ENCODE measurements at places on chromosomes 7 and 10. TPM values are rescaled to one million over a fixed set of nuclear protein-coding genes. Genes with fewer than 3 reads are reported as not detected.
A peak's percentile ranks its signal among the peaks of the same experiment; 100 is the strongest.

The CPN1 gene
- not detected for total RNA-seq

The GBX1 gene
- total RNA-seq, result not detected

The MYPN gene
- 145 TPM for total RNA-seq

The SEMA4G gene
- total RNA-seq, result 4.0 TPM

DNA sequence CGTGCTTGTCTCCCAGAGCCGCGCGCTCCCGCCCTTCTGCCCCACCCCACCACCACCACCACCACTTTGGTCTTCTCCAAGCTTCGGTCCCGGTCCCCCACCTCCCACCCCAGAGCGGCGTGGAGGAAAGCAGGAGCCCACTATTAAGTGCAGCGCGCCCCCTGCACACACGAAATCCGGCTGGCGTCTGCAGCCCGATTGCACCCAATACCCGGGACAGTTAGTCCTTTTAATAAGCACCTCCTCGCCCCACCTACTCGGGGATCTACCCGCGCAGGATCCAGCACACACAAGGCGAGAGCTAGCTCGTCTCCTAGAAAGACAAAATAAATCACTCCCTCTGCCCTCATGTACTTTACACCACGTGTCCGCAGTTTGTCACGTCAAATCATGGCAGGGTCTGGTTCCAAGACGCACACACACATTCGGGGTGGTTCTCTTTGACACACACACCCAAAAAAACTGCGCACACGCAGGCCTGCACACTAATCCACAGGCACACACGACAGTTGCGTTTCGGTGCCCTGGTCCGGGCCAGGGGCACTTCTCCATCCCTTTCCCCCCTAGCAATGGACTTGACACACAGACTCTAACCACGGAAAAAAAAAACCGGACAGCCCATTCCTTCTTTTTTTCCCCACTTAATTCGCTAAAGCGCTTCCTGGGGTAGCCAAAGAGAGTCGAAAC, 1.6 kb downstream of the SFMBT2 start:
- H3K27me3 ChIP-seq, result no peaks in the 10 kb centered on the region
- no peaks in the 10 kb centered on the region for H3K4me1 ChIP-seq
- peak overlapping the region; percentile 78 for H3K27ac ChIP-seq
- H3K36me3 ChIP-seq, result no peaks in the 10 kb centered on the region

- H3K27ac ChIP-seq, result no peak overlapping the region
- H3K36me3 ChIP-seq, result no peaks in the 10 kb centered on the region
- no peaks in the 10 kb centered on the region for H3K27me3 ChIP-seq
- no peak for DNase-seq
Measured at GRCh38 chr10:110337906-110338305, 33.2 kb upstream of the SMNDC1 start.

DNA sequence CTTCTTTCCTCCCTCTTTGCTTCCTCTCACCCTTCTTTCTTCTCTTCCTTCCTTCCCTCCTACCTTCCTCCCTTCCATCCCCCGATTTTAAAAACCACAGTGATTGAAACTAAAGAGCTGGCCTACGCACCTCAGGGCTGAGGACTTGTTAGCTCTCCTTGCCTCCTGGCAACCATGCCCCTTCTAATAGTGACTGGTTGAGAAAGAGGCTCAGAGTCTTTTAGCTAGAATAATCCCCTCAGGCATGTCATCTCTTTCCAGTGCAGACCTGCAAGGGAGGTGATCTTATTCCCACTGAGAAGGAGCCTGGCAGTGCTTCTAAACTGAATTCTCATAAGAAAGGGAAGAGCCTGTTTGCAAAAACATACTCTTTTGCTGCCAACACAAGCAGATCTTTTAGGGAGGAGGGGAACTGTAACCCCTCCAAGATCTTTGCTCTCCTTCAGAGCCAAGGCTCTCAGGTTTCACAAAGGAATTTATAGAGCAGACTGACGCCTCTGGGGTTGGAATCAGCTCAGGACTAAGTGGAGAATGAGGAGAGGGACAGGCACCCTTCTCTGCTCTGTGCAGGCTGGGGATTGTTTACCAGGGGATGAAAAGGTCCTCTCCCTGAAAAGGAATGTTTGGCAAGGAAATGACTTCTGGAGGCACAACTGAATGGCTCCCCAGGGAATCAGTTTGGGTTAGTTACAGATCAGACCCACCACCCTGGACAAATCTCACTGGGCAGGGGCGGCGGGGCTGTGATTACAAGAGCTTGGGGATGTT, 9.4 kb upstream of the ANKRD1 start:
- no peak for DNase-seq
- H3K4me3 ChIP-seq, result peak overlapping the region; percentile 4
- H3K27me3 ChIP-seq, result no peaks in the 10 kb centered on the region
- H3K27ac ChIP-seq, result peak overlapping the region; percentile 80
- no peaks in the 10 kb centered on the region for H3K4me1 ChIP-seq

GRCh38 chr10:31961277-31962074, 32.8 kb upstream of the ARHGAP12 start:
- no peak overlapping the region for H3K27ac ChIP-seq
- H3K4me1 ChIP-seq, result peaks cover 6% of the 10 kb centered on the region
- no peak for DNase-seq
- H3K4me3 ChIP-seq, result no peak overlapping the region

- H3K4me1 ChIP-seq, result peaks cover 5% of the 10 kb centered on the region
- DNase-seq, result no peak
- H3K27me3 ChIP-seq, result no peaks in the 10 kb centered on the region
- H3K4me3 ChIP-seq, result no peak overlapping the region
- H3K27ac ChIP-seq, result no peak overlapping the region
Measured at GRCh38 chr7:42893346-42894240, 18.3 kb downstream of the C7orf25 start.

- H3K36me3 ChIP-seq, result no peaks in the 10 kb centered on the region
- no peak overlapping the region for H3K27ac ChIP-seq
- no peak for DNase-seq
- no peaks in the 10 kb centered on the region for H3K27me3 ChIP-seq
Measured at GRCh38 chr10:128869101-128869749, 597.8 kb upstream of the MGMT start.

DNA sequence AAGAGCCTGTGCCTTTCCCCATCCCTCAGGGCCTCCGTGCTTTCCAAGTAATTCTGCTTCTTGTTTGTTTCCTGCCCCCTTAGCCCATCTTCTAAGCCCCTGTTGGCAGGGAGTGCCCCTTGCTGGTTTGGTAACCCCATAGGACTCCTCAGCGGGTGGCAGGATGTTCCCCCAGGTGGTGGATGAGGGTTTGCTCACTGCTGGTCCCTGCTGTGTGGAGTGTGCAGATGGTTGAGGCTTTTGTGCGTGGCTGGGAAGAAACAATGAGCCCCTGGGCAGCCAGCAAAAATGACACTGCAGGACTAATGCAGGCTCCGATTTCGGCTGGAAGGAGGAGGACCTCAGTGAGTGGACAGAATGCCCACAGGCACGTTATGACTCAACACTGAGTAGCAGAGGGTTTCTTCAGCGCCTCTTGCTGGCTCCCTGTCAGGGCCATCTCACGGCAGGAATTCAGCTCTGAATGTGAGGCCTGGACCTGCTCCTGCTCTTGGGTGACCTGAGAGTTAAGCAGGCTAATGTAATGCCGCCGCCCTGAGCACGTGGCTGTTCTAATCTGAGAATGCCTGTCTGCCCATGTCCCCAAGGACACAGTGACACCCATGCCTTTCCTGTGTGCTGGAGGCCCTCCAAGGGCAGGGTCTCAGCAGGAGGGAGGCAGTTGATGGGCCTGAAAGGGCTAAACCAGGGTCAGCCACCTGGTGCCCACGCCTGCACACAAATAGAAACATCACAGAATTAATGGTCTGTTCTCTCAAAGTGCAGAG, 16.6 kb downstream of the BAG3 start:
- H3K4me3 ChIP-seq, result no peak overlapping the region
- peaks cover 34% of the 10 kb centered on the region for H3K36me3 ChIP-seq
- H3K4me1 ChIP-seq, result no peaks in the 10 kb centered on the region
- DNase-seq, result peak; percentile 89
- H3K27ac ChIP-seq, result peak overlapping the region; percentile 82

GRCh38 chr10:24438800-24439199, 229.9 kb downstream of the KIAA1217 start:
- no peak overlapping the region for H3K4me3 ChIP-seq
- DNase-seq, result no peak
- peaks cover 6% of the 10 kb centered on the region for H3K36me3 ChIP-seq
- no peak overlapping the region for H3K27ac ChIP-seq
- no peaks in the 10 kb centered on the region for H3K27me3 ChIP-seq

DNA sequence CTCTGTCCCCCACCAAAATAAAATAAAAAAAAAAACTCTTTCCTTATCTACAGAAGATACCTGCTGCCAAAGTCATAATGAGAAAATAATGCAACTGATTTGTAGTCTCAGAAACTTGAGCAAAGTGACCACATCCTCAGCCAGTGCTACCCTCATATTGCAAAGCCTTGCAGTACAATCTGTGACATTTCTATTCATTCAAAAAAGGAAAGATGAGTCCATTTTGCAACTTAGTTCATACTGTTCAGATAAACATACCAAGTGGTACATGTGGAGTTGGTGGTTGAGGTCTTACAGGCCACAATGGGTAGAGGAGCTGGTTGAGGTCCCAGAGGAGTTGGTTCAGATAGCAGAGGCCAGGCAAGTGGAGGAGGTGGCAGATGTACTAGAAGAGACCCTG, 6.5 kb upstream of the EIF5AL1 start:
- no peak for DNase-seq
- H3K36me3 ChIP-seq, result no peaks in the 10 kb centered on the region
- no peaks in the 10 kb centered on the region for H3K27me3 ChIP-seq
- H3K4me1 ChIP-seq, result no peaks in the 10 kb centered on the region
